ENCODE measurements at places on chromosomes 4 and X. TPM values are rescaled to one million over a fixed set of nuclear protein-coding genes. Genes with fewer than 3 reads are reported as not detected.

FHIP1A gene
- total RNA-seq: 0.47 TPM

- DNase-seq: peak; percentile 6
- peaks cover 5% of the 10 kb centered on the region for H3K36me3 ChIP-seq
Observed at GRCh38 chrX:19368576-19368975, 24.8 kb downstream of the PDHA1 start.

DNA sequence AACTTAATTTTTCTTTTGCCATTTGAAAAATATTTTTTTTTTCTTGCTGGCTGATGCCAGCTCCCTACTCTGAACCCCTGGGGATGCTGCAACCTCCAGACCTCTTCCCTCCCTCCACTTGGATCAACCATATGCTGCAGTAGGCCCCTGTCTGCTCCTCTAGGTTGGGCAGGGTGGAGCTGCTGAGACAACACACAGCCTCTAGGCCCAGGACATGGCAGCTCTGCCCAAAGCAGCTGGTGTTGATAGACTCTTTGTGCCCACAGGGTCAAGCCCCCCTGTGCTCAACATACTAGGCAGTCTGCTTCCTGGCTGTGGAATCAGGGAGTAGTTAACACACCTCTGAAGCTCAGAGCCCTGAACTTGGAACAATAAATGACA is 19.9 kb upstream of the CLNK start:
- H3K4me1 ChIP-seq: no peaks in the 10 kb centered on the region
- H3K4me3 ChIP-seq: no peak overlapping the region
- DNase-seq: no peak
- H3K36me3 ChIP-seq: no peaks in the 10 kb centered on the region

SMIM31 gene
- total RNA-seq: not detected

DNA sequence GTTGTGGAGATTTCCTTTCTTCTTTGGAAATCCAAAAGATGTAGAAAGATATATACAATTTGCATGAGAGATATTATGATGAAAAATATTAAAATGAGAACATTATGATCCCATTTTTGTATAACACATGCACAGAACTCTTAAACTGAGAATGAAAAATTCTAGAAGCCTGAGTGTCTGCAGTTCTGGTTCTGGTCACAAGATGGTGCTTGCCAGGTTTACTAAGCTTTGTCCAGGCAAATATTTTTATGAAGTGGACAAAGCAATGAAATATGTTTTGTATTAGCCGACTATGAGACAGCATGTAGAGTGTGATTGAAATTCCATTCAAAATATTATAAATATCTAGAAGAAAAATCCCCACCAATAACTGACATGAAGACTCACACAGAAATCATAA is 2.2 kb downstream of the PWWP3B start:
- no peak for DNase-seq
- no peaks in the 10 kb centered on the region for H3K4me1 ChIP-seq
- H3K27ac ChIP-seq: no peak overlapping the region
- H3K27me3 ChIP-seq: peaks cover 1% of the 10 kb centered on the region

WDR19 gene
- 12.9 TPM for total RNA-seq

Data from HFFc6 (cell line).